Fibroblast of skin of back (primary cell): ENCODE measurements at places on chromosomes 2 and 18.
A peak's percentile ranks its signal among the peaks of the same experiment; 100 is the strongest.

GRCh38 chr2:173963817-173964564 is 1.2 kb downstream of the SP3 start:
- DNase-seq: peak; percentile 89

DNA sequence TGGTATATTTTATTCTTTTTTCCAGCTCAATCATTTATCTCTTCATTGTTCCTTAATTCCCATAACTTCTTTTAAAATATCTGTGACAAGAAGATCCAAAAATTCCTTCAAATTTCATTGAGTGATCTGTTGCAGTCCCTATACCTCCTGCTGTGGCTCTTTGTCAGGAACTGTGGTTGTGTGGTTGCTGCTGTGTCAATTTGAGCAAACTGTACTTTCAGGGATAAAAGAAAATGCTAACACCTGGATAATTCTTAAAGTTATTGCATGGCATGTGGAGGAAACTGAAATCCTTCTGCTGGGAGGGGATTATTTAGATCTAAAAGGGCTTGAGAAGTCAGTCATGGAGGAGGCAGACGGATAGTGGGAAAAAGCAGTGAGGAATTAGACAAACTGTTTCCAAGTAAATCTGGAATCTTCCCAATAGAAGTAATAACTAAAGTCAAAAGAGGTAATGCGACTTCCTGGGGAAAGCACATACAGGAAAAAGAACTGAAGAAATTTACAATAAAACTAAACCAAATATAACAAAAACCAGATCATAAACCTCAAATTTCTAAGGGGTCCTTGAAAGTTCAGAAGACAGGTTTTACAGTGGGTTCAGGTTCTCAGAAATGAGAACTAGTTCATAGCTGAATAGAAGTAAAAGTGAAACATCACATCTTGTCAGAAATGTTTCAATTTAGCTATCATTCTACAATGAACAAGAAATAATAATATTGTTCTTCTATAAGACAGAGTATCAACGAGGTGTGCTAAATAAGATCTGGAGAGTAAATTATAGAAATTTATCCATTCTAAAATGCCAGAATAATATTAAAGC is 33.5 kb upstream of the CD226 start:
- DNase-seq: no peak

GRCh38 chr2:218727502-218728165 is 17.0 kb downstream of the TTLL4 start:
- peak; percentile 38 for DNase-seq

DNA sequence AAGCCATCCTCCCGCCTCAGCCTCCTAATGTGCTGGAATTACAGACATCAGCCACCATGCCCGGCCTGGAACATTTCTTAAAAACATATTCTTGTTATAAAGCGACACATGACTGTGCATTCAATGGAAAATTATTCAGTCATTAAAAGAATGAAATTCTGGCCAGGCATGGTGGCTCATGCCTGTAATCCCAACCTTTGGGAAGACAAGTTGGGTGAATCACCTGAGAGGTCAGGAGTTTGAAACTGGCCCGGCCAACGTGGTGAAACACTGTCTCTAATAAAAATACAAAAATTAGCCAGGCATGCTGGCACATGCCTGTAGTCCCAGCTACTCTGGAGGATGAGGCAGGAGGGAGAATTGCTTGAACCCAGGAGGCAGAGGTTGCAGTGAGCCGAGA is 21.6 kb upstream of the RPRD1A start:
- no peak for DNase-seq

- no peak for DNase-seq
Measured at GRCh38 chr18:31624892-31625640, 33.4 kb downstream of the TTR start.

- DNase-seq: peak; percentile 81
Measured at GRCh38 chr2:189221811-189222467, 42.4 kb upstream of the COL5A2 start.

DNA sequence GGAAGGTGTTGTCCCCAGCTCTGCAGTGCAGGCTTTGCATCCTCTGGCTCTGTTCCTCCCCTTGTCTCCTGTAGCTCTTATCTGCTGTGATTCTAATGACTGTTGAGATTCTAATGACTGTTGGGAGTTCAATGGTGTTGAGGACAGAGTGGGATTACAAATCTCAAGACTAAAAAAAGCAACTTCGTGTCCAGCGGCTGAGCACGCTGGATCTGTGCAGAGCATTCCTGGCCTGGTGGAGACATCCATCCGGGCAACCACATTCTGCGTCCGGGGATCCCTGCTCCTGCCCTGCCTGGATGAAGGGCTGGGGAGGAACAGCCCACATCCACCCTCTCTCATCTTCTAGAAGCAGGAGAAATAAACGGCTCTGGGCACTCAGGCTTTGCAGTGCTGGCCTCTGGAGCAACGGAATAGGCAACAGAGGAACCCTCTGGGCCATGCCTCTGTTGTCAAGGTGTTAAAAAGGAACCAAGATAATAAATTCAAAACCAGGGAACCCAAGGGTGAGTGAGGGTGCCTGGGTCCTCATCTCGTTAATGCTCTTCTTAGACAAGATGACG is 106.7 kb upstream of the ASB18 start:
- DNase-seq: no peak
